NCI-H187 treated with DMSO at 0.1 percent for 48 hours (cell line): ENCODE measurements at places on chromosomes 11 and 22.

DNA sequence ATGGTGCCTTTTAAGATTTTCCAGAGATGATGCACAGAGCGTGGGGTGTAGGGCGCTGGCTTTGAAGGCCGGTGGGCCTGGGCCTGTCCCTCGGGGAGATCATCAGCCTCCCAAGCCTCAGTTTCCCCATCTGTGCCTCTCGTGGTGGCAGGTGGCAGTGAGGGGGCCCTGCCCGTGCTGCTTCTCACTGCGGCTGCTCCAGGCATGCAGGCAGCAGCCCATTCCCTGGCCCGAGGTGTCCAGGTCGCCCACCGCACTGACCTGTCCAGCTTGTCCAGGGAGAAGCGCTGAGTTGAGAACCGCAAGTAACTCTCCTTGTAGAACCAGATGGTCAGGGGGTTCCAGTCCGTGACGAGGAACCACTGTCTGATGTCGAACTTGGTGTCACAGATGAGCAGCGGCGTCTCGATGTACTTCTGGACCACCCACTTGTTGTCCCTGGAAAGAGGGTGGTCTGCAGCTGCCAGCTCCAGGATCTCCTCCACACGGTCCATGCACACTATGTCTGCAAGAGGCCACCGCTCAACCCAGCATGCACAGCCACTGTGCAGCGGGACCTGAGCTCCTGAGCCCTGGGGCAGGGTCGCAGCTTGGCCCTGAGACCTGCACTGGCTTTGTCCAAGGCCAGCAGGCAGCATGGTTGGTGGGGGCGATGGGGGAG, 20.5 kb upstream of the IL17REL start:
- no peak for DNase-seq

- no peak for DNase-seq
These were observed 19.0 kb downstream of the MPPED2 start for GRCh38 chr11:30567120-30567519.

GRCh38 chr11:47533690-47534151, 19.2 kb downstream of the CELF1 start:
- no peak for DNase-seq

GRCh38 chr22:22452211-22452610, 56.3 kb downstream of the ZNF280B start:
- no peak for DNase-seq

GRCh38 chr11:79436919-79437277, 3.9 kb downstream of the TENM4 start:
- no peak for DNase-seq

GRCh38 chr11:47986742-47987141, 6.4 kb downstream of the PTPRJ start:
- no peak for DNase-seq

DNA sequence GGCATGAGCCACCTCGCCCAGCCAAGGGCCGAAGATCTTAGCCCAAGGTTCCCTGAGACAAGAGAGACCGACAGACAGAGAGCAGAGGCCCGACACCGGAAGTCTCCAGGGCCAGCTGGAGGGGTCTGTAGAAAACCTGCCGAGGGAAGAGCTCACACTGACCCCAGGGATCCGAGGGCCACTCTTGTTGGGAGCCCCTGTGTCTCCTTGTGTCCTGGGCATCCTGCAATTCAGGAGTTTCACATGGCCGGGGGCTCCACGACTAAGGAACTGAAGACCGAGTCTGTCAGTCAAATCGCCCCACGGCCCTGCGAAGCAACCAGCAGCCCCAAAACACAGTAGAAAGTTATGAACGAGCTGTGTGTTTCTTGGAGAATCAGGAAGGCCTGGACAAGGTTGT, 1482.0 kb downstream of the BRD1 start:
- no peak for DNase-seq

GRCh38 chr11:117573326-117573725, 223.7 kb downstream of the DSCAML1 start:
- DNase-seq: no peak

- DNase-seq: no peak
These were observed 2.5 kb downstream of the TCN2 start for GRCh38 chr22:30609260-30610185.
